ENCODE measurements at places on chromosomes 1 and 21. TPM values are rescaled to one million over a fixed set of nuclear protein-coding genes. Genes with fewer than 3 reads are reported as not detected.

Gene BSDC1
- 85.1 TPM for polyA plus RNA-seq

Gene NBPF20
- polyA plus RNA-seq = 3.4 TPM

Gene LHX8
- not detected for polyA plus RNA-seq

Gene UBASH3A
- polyA plus RNA-seq = not detected

Gene FAM43B
- polyA plus RNA-seq = 14.1 TPM

Data from spinal cord (tissue), 10 donors.